ENCODE measurements at places on chromosomes 2 and 18. TPM values are rescaled to one million over a fixed set of nuclear protein-coding genes. Genes with fewer than 3 reads are reported as not detected.

Gene OTOS
- total RNA-seq = not detected

Gene INPP5D
- 4.1 TPM for total RNA-seq

Gene ICA1L
- total RNA-seq = 13.2 TPM

Gene CYP27C1
- total RNA-seq = 0.48 TPM

Gene PPM1G
- total RNA-seq = 27.2 TPM

Gene FEV
- not detected for total RNA-seq

Gene CNGA3
- total RNA-seq = not detected

Gene SERPINB13
- not detected for total RNA-seq

Gene SLC11A1
- total RNA-seq = 8.7 TPM

Gene UPP2
- 0.28 TPM for total RNA-seq

Gene COLEC12
- 5.5 TPM for total RNA-seq

Gene HJURP
- 1.3 TPM for total RNA-seq

Gene SRD5A2
- 0.48 TPM for total RNA-seq

Gene GPR155
- 5.4 TPM for total RNA-seq

Gene FBLN7
- total RNA-seq = 0.94 TPM

Gene IL1RL1
- total RNA-seq = 2.3 TPM

Gene CAPN13
- total RNA-seq = 2.0 TPM

Gene TUBA3E
- 0.83 TPM for total RNA-seq

Gene TNFAIP6
- 0.23 TPM for total RNA-seq

Gene HAUS1
- total RNA-seq = 21.5 TPM

Gene CCL20
- not detected for total RNA-seq

Gene CFC1
- total RNA-seq = 0.34 TPM

Gene RAB27B
- total RNA-seq = 0.10 TPM

Gene VAMP8
- total RNA-seq = 5.9 TPM

Gene KCNG2
- total RNA-seq = 0.23 TPM

Gene AKAIN1
- total RNA-seq = not detected

Gene VWC2L
- total RNA-seq = not detected

Gene ANKRD30BL
- 1.6 TPM for total RNA-seq

Gene PIEZO2
- 6.8 TPM for total RNA-seq

Gene DAPL1
- 3.7 TPM for total RNA-seq

Gene TBC1D8
- 44.6 TPM for total RNA-seq

Gene ESCO1
- 21.3 TPM for total RNA-seq

Gene CXCR2
- 0.34 TPM for total RNA-seq

All from ovary (tissue), 10 donors.